ENCODE measurements at places on chromosomes 7 and 10.

DNA sequence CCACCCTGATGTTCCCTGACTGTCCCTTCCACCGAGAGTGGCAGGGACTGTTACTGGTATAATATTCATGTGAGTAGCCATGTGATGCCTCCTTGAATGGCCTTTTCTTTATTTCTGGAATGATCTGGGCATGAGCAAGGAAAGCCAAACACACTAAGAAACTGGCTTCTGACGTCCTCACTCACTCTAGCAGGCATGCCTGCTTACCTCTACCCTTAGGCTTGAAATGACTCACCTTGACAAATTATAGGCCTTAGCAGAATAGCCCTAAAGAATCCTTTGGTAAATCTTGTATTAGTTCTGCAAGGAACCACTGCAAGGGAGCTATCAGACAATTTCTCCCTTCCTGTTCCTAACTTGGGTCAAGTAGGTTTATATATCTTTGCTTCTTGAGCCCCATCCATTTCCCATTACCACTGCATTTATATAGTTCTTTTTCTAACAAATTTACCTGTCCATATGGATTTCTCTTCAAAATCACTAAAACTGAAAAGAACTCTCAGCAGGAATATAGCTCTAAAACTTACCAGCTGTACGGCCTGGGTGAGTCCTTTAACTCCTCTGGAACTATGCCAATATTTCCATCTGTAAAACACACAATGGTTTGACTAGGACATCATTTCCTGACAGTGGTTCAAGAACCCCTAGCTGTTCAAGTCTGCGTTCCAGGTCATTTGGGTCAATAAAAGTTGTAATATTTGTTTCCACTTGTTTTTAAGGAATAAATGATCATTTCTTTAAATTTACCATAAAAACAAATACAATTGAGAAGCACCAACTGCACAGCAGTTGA is 13.0 kb upstream of the NDUFA5 start:
- DNase-seq = no peak

DNA sequence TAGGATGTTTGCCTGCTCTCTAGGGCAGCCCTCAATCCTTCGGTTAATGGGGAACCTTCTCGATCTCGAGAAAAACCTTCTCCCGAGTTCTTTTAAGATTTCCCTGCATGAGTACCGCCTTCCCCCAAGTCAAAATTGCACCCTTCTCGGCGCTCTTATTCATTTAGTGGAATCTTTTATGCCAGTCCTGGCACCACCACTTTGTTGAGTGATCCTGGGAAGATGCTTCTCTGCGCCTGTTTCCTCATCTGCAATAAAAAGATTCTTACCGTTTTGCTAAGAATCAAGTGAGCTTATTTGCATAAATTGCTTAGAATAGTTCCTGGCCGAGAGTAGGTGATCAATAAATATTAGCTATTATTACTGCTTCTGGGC is 697 bp downstream of the ARPC1A start:
- DNase-seq = no peak

DNA sequence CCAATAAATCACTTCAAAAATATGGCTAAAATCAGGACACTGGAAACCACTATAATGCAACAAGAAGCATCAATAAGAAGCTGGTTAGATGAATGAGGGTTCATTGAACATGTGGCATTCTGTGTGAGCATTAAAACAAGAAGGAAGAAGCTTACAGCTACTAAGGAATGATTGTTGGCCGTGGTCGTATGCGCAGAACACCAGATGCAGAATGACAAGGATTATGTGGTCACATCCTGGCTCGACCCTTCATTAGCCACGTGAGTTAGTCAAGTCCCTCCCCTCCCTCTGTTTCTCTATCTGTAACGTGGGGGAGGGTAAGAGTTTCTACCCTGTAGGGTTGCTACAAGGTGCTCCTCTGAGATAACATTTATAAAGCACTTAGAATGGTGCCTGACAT is 174.3 kb downstream of the ADAM12 start:
- no peak for DNase-seq

- DNase-seq = no peak
These were observed 614.7 kb downstream of the DNAJB6 start for GRCh38 chr7:157951300-157952049.
